SJSA1 (cell line): ENCODE measurements at places on chromosomes 2 and 18. TPM values are rescaled to one million over a fixed set of nuclear protein-coding genes. Genes with fewer than 3 reads are reported as not detected.

- peak; percentile 57 for DNase-seq
Observed at GRCh38 chr2:237702441-237703391, 75.3 kb downstream of the LRRFIP1 start.

GRCh38 chr18:60024345-60024744 is 124.5 kb downstream of the PMAIP1 start:
- no peak for DNase-seq

DNA sequence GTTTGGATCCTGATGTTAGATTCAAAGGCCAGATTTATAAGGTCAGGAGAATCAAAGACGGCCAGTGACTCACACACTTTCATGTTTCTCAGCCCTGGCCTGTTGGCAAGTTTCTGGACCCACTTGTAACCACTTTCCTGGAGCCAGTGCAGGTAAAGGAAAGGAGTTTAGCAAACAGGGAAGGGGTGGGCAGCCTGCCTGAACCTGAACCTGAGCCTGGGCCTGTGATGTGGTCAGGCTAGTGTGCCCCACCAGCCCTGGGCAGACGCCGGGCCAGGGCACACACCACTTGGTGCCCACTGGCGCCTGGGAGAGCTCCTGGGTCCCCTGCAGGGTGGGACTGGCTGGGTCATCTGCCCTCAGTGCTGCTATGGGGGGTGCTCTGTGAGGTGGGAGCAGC is 100.5 kb upstream of the SPRED2 start:
- DNase-seq: no peak

Gene KLHL14
- total RNA-seq: not detected in 2 replicates
